ENCODE measurements at places on chromosomes 2 and 18. TPM values are rescaled to one million over a fixed set of nuclear protein-coding genes. Genes with fewer than 3 reads are reported as not detected.

DNA sequence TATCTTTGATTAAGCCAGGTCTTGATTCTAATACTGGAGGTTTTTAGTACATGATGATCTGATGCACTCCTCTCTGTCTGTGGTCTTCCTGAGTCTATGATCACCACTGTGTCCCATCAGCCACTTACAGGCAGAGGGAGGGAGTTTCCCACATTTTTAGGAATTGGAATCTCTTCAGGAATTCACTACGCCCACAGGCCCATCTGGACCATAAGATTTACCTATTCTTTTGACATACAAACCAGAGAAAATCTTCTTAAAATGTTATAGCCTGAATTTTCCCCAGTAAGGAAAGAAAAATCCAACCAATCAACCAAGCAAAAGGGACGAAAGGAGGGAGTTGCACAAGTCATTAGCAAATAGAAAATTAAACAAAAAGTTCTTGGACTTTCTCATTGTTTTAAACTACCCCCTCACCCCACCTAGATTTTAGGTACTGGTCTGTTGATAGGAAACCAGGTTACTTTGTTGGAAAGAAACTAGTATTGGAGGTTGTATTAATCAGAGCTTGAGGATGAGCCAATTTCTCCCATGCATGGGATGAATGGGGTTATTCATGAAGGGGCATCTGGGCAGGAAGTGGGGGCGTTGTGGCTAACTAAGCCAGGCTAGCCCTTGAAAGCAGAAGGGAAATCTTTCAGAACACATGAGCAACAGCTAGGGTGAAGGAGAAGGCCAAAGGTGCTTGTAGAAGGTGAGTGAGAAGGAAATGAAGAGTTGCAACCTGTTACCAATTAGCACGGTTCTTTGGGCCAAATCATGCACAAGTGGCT lies 328.2 kb upstream of the MEX3C start:
- DNase-seq = no peak

DNA sequence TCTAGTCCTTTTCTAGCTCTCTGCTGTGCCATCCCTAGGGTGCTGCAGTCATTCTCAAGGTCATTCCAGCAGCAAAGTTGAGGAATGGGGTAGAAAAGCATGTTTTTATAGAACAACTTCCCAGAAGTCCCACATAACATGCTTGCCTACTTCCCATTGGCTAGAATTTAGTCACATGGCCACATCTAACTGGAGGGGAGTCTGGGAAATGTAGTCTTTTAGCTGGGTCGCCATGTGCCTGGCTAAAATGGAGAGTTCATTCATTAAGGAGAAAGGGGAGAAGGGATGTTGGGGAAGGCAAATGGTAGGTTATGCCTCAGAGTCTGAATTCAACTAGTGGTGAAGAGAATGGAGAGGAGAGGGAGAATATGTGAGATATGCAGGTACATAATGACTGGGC lies 85.7 kb downstream of the SLC4A3 start:
- no peak for DNase-seq

GRCh38 chr2:134368009-134368817 lies 114.3 kb downstream of the MGAT5 start:
- no peak for DNase-seq

DNA sequence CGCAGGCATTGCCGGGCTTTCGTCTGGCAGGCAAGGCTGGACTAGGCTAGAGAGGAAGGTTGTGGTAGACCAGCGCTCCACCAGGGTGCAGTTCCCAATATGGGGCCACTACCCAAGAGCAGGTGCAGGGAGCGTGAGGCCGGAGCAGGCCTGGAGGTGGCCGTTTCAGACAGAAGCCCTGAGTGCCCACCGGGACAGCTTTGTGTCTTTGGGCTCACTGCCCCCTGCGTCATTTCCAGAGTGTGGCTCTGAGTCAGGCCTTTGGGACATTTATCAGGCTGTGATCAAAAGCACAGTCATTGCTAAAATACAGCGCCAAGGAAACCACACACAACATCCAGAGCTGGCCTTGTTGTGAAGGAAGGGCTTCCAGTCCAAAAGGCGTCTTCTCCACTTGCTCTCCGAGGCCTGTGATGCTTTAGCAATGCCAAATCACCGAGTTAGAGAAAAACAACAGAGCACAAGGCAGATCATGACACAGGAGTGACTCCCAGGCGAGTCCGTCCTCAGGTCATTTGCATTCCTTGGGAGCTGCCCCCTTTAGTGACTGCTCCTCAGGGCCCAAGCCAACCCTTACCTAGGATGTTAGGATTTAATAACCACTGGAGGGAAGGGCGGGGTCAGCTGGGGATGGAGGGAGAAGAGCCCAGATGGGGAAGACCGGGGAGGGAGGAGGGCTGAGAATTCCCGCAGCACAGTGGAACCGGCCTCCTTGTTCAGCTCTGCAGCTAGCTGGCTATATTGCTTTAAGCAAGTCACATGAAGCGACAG lies 42.3 kb downstream of the RFX8 start:
- DNase-seq = no peak

- DNase-seq = no peak
Measured at GRCh38 chr18:79683626-79684282, 4.2 kb downstream of the CTDP1 start.

DNA sequence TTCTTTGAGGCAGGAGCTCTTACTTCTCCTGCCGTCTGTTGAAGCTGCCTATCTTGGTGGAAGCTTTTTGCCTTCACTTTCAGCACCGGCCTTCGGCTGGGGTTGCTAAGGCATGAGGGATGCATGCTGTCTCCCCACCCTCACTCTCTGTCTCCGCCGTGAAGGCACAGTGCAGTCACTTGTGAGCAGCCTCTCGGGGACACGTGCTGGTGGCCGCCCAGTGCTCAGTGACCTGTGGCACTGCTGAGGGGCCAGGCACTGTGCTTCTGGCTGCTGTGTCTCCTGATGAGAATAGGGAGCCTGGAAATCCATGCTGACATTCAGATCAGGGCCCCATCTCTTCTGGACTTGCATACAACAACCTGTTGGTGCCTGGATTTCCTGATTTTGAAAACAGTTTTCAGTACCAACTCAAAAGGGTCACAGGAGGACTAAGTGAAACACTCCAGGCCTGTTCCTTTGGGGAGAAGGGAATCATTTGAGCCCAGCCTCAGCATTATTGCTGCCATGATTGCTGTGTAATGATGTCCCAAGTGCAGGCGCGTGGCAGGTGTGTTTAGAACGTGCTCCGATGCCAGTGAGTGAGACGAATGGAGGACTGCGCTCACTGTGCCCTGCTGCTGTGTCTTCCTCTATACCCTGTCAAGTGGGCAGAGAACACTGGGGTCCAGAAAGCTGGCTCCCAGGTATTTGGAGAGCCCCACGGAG lies 218.1 kb downstream of the SEPTIN10 start:
- no peak for DNase-seq

GRCh38 chr2:108910011-108910431 lies 79.0 kb downstream of the EDAR start:
- no peak for DNase-seq

GRCh38 chr2:161238560-161239325 lies 69.5 kb upstream of the PSMD14 start:
- peak; percentile 82 for DNase-seq

- DNase-seq = peak; percentile 81
Measured at GRCh38 chr2:176637486-176638166, 368.4 kb downstream of the MTX2 start.

- DNase-seq = no peak
Measured at GRCh38 chr2:174776675-174777074, 12.4 kb upstream of the CHRNA1 start.

DNA sequence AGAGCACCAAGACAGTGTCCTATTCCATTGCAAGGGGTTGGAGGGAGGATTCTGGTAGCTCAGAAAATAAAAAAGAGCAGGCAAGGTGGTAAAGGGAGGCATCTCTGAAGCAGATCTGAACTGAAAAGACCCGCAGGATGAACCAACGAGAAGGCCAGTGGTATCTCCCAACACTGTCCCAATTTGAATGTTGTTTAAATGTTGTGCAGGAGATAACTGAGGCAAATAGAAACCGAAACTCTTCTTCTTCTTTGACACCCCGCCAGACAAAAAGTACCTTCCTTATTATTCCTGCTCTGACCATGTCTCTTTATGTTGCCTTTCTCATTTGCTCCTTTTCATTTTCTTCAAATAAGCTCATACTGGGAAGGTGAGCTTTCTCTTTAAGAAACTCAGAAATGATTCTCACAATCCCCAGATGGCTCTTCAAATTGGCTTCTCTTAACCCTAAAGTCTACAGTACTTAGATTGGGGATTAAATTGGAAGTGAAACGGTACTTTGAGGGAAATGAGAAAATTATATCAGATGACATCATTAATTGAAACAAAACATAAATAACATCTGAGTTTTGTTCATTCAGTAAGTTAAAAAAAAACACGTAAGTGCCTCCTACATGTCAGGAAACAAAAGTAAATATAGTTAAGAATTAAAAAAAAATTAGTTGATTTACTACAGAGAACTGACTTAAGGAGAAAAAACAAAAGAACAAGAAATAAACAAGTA lies 143.6 kb downstream of the WDPCP start:
- DNase-seq = no peak

DNA sequence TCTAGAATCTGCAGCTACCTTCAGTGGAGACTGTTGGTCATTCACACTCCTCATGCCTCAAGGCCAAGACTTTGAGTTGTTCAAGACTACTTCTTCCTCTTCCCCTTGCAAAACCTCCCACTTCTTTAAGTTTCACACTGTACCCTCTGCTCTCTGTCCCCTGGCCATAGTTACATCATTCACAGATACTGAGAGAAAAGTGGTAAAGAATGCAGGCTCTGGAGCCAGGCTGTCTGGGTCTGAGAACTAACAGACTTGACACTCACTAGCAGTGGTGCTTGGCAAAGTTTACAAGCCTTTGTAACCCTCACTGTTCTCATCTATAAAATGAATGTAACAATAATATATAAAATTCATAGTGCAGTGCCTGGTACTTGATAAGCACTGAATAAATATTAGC lies 61.8 kb downstream of the CDH20 start:
- DNase-seq = no peak

GRCh38 chr2:144654523-144654922 lies 134.6 kb upstream of the ZEB2 start:
- DNase-seq = no peak

DNA sequence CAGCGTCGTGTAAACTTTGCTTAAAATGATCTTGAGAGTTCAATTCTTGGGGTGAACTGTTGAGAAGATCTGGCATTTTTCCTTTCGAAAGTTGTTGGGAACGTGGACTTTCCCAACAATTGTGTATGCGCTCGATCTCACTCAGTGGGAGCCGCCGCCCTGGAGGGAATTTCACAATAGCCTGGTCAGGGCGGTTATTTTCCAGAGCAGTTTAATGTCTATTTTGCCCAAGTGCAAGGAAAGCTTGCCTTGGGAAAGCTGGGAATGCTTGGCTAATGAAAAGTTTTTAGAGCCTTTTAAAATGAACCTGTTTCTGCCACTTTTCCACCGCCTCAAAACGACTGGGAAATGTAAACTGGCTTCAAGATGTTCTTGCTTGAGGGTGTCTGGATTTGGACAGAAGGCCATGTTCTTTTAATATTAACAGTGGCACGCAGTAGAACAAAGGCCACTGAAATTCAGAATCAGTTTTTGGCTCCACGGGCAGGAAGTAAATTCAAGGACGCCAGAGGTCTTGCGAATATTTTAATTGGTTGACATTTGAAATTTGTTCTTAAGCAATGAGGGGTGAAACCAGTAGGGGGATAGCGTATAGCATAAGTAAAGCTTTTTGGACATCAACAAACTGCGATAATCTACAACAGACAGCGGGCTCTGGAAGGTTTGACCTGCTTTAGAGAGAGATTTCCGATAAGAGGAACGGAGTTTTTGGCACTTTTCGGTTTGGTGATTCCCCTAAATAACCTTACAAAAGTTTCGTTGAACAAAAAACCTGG lies 1.2 kb downstream of the CFLAR start:
- peak; percentile 90 for DNase-seq

DNA sequence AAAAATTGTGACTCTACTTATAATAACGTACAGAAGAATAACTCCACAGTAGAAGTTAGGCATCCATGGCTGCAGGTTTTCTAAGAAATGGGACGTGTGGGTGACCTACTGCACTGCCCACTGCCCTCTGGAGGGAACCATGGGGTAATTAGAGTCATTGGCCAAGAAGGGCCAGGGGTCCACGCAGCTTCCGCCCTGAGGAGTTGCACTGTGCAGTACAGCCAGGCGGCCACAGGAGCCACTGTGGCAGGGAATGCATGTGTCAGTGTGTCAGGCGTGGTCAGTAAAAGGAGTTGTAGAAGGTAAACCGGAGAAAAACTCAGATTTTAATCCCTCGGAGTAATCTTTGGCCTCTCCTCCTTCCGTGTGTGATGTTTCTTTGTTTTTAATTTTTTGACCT lies 24.8 kb downstream of the NCK2 start:
- DNase-seq = no peak

DNA sequence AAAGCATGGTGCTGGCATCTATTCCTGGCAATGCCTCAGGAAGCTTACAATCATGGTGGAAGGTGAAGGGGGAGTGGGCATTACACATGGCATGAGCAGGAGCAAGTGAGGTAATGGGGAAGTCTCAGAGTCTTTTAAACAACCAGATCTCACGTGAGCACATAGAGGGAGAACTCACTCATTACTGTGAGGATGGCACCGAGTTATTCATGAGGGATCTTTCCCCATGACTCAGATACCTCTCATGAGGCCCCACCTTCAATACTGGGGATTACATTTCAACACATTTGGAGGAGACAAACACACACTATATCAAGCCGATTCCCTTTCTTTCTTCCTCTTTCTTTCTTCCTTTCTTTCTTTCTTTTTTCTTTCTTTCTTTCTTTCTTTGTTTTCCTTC lies 47.9 kb upstream of the FANCL start:
- no peak for DNase-seq

GRCh38 chr2:129909651-129910418 lies 69.6 kb upstream of the RAB6C start:
- DNase-seq = no peak

DNA sequence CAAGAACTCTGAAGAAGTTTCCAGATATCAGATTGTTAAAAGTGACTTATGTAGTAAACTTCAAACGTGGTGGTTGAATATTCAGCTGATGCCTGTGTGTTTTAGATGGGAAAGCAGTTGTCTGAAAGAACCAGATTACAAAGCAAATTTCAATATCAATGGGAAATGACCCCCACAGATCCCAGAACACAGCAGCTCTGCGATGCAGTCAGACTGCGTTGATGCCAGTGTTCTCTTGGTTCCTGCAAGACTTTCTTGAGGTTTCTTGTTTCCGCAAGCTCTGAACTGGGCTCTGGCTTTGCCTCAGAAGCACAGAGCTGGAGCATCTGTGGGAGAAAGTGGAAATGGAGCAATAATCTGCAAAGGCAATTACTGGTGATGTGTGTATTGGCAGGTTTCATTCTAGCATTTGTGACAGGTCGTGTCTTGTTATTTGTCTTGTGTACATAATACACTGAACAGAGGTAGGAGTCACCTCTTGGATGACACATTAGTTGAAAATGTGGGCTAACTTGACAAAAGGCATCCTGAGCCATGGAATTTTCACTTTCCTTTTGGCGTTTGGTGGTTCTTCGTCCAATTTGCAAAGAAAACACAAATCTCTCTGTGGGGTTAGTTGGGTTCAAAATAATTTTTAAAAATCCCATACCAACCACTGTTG lies 10.8 kb upstream of the LYPD6B start:
- no peak for DNase-seq

The AQP12B gene
- total RNA-seq = not detected

The MATN3 gene
- total RNA-seq = 0.54 TPM

The TXNDC2 gene
- total RNA-seq = not detected

The COL6A3 gene
- 233 TPM for total RNA-seq
